ENCODE measurements at places on chromosomes 13 and 19.

DNA sequence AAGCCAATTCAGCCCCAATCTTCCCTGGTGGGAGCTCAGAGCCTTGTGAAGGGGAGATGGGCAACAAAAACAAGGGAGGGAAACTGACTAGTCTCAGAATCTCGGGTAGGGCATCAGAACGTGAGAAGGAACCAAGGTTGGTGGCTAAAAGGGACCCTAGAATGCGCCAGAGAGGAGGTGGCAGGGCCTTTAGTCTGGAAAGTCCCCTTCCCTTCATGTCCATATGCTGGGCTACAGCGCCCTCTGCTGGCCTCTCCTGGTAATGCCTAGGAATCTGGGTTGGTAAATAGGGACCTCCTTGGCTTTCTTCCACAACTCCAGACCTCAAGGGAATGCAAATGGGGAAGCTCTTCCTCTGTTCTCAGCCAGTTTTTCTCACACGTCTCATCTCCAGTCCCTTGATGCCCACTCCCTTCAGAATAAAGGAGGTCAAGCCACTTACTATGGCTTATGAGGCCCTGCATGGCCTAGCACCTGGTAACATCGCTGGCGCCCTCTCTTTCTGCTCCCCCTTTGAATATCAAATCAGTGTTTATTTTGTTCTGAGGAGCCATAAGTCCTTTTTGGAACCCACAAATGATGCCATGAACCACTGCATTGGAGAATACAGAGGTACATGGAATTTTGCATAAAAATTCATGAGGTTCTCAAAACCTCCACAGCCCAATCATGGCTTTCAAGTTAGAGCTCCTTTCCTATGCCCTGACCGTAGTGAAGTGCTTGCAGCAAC lies 1.4 kb upstream of the CCDC97 start:
- peak; percentile 81 for DNase-seq

DNA sequence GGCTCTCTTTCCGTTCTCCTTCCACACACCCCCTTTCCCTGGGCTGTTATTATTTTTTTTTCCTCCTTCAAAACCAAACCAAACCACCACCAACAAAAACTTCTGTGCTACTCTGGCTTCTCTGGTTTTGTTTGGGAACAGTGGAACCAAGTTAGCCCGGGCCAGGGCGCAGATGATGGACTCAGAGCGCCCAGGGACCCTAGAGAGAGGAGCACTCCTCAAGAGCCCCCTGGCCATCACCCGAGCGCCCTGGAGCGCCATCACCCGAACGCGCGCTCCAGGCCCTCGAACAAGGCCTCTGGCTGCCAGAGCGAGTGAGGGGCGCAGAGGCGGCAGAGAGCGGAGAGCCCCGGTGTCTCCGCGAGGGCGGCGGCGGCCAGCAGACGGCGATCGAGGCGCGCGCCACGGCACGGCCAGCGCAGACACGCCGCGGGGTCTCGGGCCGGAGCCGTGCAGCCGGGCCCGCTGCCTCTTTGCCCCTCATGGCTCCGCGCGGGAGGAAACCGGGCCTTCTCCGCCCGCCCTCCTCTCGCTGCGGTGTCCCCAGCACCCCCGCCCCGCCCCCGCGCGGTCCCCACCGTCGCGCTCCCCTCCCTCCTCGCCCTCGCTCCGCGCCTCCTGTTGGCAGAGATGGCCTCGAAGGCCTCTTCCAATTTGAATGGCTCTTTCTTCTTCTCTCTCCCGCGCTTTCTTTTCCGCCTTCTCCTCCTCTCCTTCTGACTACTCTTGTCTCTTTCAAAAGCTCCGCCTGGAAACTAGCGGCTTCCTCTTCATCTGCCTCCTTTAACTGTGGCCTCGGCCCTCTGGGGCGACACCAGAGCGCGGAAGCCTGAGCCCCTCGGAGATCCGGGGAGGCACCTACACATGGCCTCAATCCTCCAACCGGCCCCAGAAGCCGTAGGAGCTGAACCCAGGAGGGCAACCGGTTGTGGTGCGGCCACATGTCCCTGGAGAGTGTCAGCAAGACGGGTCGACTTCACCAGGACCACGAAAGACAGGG lies 4.1 kb upstream of the SOX1 start:
- DNase-seq = no peak

- no peak for DNase-seq
These were observed 18.3 kb downstream of the NPHS1 start for GRCh38 chr19:35833972-35834371.

DNA sequence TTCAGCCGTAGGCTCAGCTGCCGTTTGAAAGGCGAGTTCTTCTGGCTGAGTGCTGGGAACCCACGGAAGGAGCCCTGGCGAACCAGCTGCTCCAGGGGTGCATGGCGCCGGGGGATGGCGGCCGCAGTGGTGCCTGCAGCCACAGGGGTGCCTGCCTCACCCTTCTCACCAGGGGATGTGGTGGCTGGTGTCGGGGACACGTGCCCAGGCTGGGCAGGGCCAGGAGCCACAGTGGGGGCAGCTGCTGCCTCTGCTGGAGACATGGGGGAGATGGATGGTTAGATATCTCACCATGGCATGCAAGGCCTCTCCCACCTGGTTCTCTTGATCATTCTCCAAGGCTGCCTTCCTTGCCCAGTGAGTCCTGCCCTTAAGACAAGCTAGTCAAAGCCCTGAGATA lies 17.1 kb downstream of the NUMBL start:
- DNase-seq = no peak

GRCh38 chr19:15225760-15226159 lies 6.5 kb downstream of the EPHX3 start:
- DNase-seq = no peak

DNA sequence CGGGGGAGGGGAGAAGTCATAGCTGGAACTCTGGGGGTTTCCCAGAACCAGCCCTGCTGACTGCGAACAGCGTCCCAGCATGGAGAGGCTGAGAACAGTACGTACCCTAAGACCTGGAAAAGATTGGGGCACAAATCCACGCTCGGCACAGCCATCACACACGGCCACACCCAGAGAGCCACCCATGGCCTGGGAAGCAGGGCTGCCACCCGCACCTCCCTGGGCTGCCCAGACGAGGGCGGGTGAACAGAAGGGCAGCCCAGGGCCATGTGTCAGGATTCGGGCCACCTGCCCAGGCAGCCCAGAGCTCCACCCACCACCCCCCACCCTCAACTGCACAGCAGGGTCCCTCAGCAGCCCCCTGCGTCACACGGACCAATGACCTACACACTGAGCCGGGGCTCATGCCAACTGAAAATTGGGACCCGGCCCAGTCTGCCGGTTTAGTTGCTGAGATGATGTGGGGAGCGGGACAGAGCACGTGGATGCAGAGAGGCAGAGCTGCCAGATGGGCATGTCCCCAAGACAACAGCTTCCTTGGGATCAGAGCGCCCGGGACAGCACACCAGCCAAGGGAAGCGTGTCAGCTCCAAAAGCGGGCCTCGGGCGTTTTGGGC lies 8.5 kb downstream of the UBXN6 start:
- DNase-seq = peak; percentile 99

Data from NCI-H2171 treated with DMSO at 0.1 percent for 48 hours (cell line).